ENCODE measurements at places on chromosomes 3 and 15.

DNA sequence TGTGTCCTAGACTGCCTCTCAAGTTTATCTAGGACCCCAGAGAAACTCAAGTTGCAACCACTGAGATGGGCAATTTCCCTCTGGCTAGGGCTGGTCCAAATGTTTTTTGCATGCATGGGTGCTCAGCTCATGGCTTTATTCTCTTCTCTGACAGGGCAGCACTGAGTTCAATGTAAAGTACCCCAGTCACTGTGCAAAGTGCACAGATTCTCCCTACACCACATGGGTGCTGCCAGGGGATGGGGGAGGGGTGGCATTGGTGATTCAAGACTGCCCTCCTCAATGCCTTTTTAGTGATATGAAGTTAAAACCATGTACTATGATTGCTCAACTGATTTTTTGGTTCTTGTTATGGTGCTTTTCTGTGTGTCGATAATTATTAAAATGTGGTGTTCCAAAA lies 14.8 kb upstream of the RAD51 start:
- DNase-seq, result no peak
- H3K27ac ChIP-seq, result no peak overlapping the region
- no peak overlapping the region for H3K4me3 ChIP-seq
- no peaks in the 10 kb centered on the region for H3K27me3 ChIP-seq
- peaks cover 7% of the 10 kb centered on the region for H3K4me1 ChIP-seq

- no peaks in the 10 kb centered on the region for H3K27me3 ChIP-seq
- H3K36me3 ChIP-seq, result peaks cover 2% of the 10 kb centered on the region
- H3K4me3 ChIP-seq, result peak within 1 kb of the TSS; percentile 98
Measured at GRCh38 chr3:177197041-177197726, at the start of gene TBL1XR1. TBL1XR1 (minus strand) TSS chr3:177197482; CDS start chr3:177064977, 132,505 bp downstream.

- H3K4me3 ChIP-seq, result peak overlapping the region; percentile 57
- no peak for DNase-seq
- peaks cover 2% of the 10 kb centered on the region for H3K36me3 ChIP-seq
- H3K27ac ChIP-seq, result no peak overlapping the region
Measured at GRCh38 chr3:24495326-24495994, 810 bp upstream of the THRB start.

DNA sequence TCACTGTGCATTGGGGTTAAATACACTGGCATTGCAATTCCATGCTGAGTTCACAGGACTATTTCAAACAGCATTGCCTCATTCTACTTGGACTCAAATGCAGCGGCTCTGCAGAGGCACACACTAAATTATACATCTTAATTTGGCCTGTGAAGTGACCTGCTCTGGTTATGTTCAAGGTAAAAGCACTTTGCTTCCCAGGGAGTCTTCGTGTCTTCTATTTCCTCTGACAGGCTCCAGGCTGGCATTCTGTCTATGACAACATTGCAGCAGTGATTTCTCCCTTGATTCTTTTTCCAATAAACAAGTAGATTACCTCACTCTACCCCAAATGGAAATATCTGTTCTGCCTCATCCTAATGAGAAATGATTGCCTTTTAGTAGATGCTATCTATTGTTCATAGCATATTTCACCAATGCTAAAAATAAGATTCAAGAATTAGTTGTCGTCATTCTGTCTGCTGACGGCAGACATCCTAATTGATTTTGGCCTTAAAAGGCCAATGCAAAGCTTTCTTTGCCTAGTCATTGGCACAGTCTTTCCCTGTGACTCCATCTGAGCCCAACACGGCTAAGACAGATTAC lies 33.8 kb downstream of the FMN1 start:
- H3K36me3 ChIP-seq, result peaks cover 4% of the 10 kb centered on the region
- peaks cover 9% of the 10 kb centered on the region for H3K4me1 ChIP-seq
- no peak overlapping the region for H3K27ac ChIP-seq
- no peak overlapping the region for H3K4me3 ChIP-seq
- peaks cover 22% of the 10 kb centered on the region for H3K27me3 ChIP-seq
- no peak for DNase-seq

GRCh38 chr15:78255421-78256043 lies 8.8 kb upstream of the DNAJA4 start:
- H3K27me3 ChIP-seq, result peaks cover 17% of the 10 kb centered on the region
- no peak overlapping the region for H3K27ac ChIP-seq
- H3K4me3 ChIP-seq, result no peak overlapping the region
- peaks cover 2% of the 10 kb centered on the region for H3K4me1 ChIP-seq

DNA sequence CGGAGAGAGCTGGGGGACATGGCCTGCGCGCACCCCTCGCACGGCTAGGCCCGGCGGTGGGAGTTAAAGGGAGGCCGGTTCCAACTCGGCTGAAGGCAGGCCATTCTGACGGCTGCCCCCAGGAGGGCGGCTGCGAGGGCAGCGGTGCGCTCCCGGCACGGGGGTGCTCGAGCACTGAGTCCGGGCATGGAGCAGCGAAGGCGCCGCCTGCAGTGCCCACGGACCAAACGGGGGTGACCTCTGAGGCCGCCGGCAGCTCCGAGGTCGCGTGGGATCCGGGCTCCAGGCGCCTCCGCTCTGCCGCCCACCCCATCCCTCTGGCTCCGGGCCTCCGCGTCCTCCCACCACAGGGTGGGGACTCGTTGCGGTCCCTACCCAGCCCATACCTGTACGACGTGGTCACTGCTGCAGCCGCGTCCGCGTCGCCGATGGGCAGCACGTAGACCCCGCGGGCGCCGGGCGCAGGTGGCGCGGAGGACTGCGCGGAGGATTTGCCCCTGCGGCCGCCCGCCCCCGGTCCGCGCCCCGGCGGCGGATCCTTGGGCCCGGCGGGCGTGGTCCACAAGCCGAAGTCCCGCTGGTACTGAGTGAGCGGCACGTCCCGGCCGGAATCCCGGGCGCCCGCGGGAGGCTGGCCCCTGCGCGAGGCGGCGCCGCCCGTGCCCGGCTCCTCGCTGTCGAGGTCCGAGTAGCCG lies 469 bp downstream of the MAP6D1 start:
- DNase-seq, result no peak
- H3K4me1 ChIP-seq, result peaks cover 13% of the 10 kb centered on the region
- H3K4me3 ChIP-seq, result peak overlapping the region; percentile 83
- peak overlapping the region; percentile 37 for H3K27ac ChIP-seq
- peaks cover 2% of the 10 kb centered on the region for H3K36me3 ChIP-seq

GRCh38 chr3:144237351-144237750 lies 265.7 kb downstream of the DIPK2A start:
- H3K36me3 ChIP-seq, result no peaks in the 10 kb centered on the region
- peaks cover 12% of the 10 kb centered on the region for H3K27me3 ChIP-seq
- no peaks in the 10 kb centered on the region for H3K4me1 ChIP-seq
- H3K27ac ChIP-seq, result no peak overlapping the region
- no peak for DNase-seq

DNA sequence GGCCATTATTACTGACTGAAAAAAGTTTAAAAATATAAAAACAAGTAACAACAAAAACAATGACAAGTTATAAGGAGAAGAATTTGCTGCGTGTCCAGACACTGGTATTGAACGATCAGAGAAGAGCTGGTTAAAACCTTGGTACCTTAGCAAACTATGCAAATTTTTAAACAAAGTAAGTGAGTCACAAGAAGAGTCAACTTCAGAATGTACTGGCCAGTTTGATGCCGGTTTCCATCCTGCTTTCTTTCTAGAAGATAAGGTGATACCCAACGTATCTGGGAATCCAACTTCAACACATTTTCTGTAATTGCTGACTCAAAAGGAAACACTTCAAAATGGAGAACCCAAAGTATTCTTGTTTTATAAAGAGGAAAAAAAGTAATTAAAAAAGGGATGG lies 49.8 kb downstream of the RUBCN start:
- peaks cover 7% of the 10 kb centered on the region for H3K36me3 ChIP-seq
- DNase-seq, result no peak
- no peaks in the 10 kb centered on the region for H3K27me3 ChIP-seq
- H3K4me3 ChIP-seq, result no peak overlapping the region
- H3K27ac ChIP-seq, result no peak overlapping the region

DNA sequence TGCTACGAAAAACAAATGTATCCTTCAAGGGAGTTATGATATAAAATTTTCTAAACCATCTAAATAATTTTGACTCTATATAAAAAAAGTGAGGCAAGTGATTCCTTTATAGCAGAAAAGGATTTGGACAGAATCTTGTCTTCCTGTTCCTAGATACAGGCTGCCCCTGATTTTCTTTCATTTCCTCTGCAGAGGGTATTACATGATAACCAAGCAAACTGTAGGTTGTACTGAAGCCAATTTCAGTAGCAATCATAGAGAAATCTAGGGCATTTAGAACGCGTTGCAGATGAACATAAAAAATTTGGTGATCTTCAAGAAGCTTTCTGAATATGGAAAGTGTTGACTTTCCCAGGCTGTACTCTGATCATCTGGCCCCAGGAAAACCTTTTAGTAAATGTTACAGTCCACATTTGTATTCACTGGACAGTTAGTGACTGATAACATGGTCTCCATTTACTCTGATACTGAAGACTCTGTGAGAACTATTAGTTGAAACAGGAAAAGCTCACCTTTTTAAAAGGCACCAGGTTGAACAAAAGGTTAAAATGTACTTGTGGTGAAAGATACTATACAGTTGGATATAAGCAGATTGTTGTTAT lies 9.1 kb upstream of the UTS2B start:
- no peak for DNase-seq
- no peaks in the 10 kb centered on the region for H3K4me1 ChIP-seq
- H3K27me3 ChIP-seq, result no peaks in the 10 kb centered on the region

DNA sequence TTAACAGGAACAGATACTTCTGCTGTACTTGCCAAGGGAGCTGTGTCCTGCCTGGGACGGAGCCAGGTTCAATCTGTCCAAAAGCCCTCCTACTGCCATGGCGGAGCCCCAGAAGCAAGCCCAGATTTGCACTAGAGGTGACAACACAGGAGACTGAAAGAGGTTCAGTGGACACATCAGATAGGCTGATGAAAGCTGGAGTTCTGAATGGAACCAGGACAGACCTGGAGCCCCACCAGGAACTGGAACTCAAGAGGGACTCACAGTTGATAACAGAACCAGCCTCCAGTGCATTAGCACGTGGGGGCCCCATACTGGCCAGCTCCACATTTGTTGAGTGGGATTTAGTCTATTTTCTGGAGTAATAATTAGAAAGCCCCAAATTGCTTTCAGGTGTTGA lies 315.5 kb downstream of the ARRDC4 start:
- no peak overlapping the region for H3K4me3 ChIP-seq
- DNase-seq, result no peak
- H3K27ac ChIP-seq, result no peak overlapping the region
- peaks cover 7% of the 10 kb centered on the region for H3K27me3 ChIP-seq

Data from T-helper 17 cell (primary cell).